ENCODE measurements at places on chromosomes 12 and 14.

- DNase-seq, result no peak
Measured at GRCh38 chr14:73764406-73765280, 50.5 kb upstream of the PNMA1 start.

- no peak for DNase-seq
Measured at GRCh38 chr12:13584541-13584940, 388.0 kb downstream of the EMP1 start.

- no peak for DNase-seq
Measured at GRCh38 chr14:106058342-106058741, 532.0 kb downstream of the TMEM121 start.

DNA sequence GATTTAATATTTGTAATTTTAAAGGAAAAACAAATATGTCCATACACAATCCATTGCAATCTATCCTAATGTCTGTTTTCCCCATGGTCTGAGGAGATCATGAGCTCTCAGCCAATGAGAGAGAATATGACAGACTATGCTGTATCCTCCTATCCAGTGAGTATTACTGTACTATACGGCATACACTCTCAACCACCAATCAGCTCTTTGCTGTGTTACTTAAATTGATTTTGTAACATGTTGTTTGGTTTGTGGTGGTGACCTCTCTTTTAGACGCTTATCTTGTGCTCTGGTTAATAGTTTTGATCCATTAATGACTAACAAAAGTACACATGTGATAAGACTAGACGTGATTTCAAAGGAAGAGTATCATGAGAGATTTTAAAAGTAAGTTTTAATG lies 231.5 kb upstream of the FOXN3 start:
- no peak for DNase-seq
